ENCODE measurements at places on chromosomes 3 and 15. TPM values are rescaled to one million over a fixed set of nuclear protein-coding genes. Genes with fewer than 3 reads are reported as not detected.

- no peaks in the 10 kb centered on the region for H3K27me3 ChIP-seq
- no peak overlapping the region for H3K4me3 ChIP-seq
- peaks cover 28% of the 10 kb centered on the region for H3K4me1 ChIP-seq
- H3K36me3 ChIP-seq, result no peaks in the 10 kb centered on the region
- H3K27ac ChIP-seq, result no peak overlapping the region
These were observed 180.4 kb downstream of the SMAD6 start for GRCh38 chr15:66882251-66883020.

- H3K4me1 ChIP-seq, result peaks cover 4% of the 10 kb centered on the region
- H3K4me3 ChIP-seq, result no peak overlapping the region
- no peak for DNase-seq
- no peaks in the 10 kb centered on the region for H3K27me3 ChIP-seq
- H3K27ac ChIP-seq, result no peak overlapping the region
These were observed 19.8 kb downstream of the MAPKBP1 start for GRCh38 chr15:41794081-41794480.

- H3K4me1 ChIP-seq, result peaks cover 50% of the 10 kb centered on the region
- peaks cover 16% of the 10 kb centered on the region for H3K27me3 ChIP-seq
- no peak for DNase-seq
These were observed 5.0 kb downstream of the WNT7A start for GRCh38 chr3:13874891-13875290.

GRCh38 chr3:75136100-75136897 lies 521.8 kb upstream of the CNTN3 start:
- H3K4me1 ChIP-seq, result no peaks in the 10 kb centered on the region
- no peaks in the 10 kb centered on the region for H3K36me3 ChIP-seq
- H3K27me3 ChIP-seq, result no peaks in the 10 kb centered on the region
- H3K4me3 ChIP-seq, result no peak overlapping the region

- H3K27me3 ChIP-seq, result peaks cover 3% of the 10 kb centered on the region
- H3K4me1 ChIP-seq, result peaks cover 34% of the 10 kb centered on the region
- DNase-seq, result no peak
- H3K36me3 ChIP-seq, result peaks cover 57% of the 10 kb centered on the region
These were observed 3.7 kb upstream of the GRM2 start for GRCh38 chr3:51703068-51703760.

- no peak overlapping the region for H3K27ac ChIP-seq
- no peak for DNase-seq
- no peak overlapping the region for H3K4me3 ChIP-seq
- no peaks in the 10 kb centered on the region for H3K27me3 ChIP-seq
These were observed 153.8 kb upstream of the CTNNB1 start for GRCh38 chr3:41045491-41045890.

DNA sequence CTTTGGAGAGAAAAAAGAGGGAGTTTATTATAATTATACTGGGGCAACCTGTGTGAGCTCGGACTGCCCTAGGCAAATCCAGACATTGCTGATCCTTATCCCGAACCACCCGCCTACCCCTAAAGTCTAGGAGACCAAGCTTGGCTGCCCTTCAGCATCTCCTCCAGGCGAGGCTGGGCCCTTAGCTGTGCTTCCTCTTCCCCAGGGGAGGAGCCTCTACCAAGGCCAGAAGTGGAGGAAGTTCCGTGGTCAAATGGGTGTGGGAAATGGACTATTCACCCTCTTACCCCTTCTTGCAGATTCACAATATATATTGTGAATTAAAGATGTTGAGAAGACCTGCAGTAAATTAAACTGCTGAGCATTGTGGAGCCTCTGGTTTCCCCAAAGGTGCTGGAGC lies 158.3 kb upstream of the HES1 start:
- H3K36me3 ChIP-seq, result no peaks in the 10 kb centered on the region
- no peak overlapping the region for H3K27ac ChIP-seq
- H3K4me3 ChIP-seq, result no peak overlapping the region
- H3K27me3 ChIP-seq, result peaks cover 10% of the 10 kb centered on the region
- peaks cover 28% of the 10 kb centered on the region for H3K4me1 ChIP-seq

GRCh38 chr15:83837945-83838571 lies 184.1 kb downstream of the ADAMTSL3 start:
- no peak for DNase-seq
- no peaks in the 10 kb centered on the region for H3K36me3 ChIP-seq
- H3K27ac ChIP-seq, result no peak overlapping the region
- no peak overlapping the region for H3K4me3 ChIP-seq
- no peaks in the 10 kb centered on the region for H3K27me3 ChIP-seq

DNA sequence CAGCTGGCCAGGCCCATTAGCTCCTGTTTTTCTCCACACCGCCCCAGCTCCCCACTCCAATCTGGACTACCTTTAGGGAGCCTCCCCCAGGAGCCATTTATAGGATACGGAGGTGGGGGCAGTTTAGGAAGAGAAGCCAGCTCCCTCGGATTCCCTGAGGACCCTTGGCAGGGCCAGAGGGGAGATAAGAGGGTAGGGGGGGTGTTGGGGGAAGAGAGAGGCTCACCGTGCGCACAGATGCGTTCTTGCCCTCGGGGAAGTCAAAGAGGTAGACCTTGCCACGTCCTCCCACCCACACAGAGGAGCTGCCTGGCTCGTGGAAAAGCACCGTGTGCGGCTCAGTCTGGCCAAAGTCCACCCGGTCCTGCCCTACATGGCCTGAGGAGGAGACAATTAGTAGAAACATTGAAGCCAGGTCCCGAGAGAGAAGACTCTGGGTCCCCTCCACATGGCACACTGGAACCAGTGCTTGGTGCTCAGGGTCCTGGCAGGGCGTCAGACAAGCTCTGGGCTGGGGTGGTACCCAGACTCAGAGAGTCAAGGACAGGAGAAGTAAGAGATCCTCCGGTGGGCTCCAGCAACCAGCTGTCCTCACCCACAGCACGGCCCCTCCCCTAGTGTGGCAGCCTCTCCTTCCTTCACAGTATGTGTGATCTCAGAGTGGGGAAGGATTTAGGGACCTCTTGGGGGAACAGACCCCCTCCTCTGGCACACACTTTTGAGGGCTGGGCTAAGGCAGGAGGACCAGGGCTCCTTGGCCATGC lies 15.0 kb downstream of the SEMA7A start:
- peaks cover 90% of the 10 kb centered on the region for H3K4me1 ChIP-seq
- H3K27me3 ChIP-seq, result no peaks in the 10 kb centered on the region
- DNase-seq, result no peak
- H3K36me3 ChIP-seq, result peaks cover 57% of the 10 kb centered on the region
- H3K4me3 ChIP-seq, result no peak overlapping the region
- H3K27ac ChIP-seq, result peak overlapping the region; percentile 75

DNA sequence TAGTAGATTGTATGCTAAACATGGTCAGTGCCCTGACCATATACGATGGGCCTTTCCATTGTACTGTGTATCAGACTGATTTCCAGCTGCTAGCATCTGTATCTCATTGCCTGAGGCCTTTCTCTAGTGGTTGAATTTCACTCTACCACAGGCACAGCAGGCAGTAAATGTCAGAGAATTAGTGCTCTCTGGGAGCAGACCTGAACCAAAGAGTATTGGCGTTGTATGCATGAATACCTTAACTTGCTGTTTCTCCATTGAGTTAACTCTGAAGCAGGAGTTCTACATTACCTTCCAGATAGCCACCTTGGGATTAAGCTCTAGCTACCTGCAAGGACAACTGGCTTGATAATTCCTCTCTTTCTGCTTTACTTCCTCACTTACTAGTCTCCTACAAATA lies 439.2 kb upstream of the EPHA3 start:
- H3K27ac ChIP-seq, result no peak overlapping the region
- no peaks in the 10 kb centered on the region for H3K36me3 ChIP-seq
- H3K4me3 ChIP-seq, result no peak overlapping the region
- H3K4me1 ChIP-seq, result no peaks in the 10 kb centered on the region
- no peaks in the 10 kb centered on the region for H3K27me3 ChIP-seq
- DNase-seq, result no peak

GRCh38 chr3:47512416-47513124 lies 942 bp downstream of the ELP6 start:
- no peaks in the 10 kb centered on the region for H3K27me3 ChIP-seq
- DNase-seq, result no peak
- peaks cover 27% of the 10 kb centered on the region for H3K36me3 ChIP-seq
- H3K4me1 ChIP-seq, result peaks cover 17% of the 10 kb centered on the region
- H3K4me3 ChIP-seq, result peak overlapping the region; percentile 99

DNA sequence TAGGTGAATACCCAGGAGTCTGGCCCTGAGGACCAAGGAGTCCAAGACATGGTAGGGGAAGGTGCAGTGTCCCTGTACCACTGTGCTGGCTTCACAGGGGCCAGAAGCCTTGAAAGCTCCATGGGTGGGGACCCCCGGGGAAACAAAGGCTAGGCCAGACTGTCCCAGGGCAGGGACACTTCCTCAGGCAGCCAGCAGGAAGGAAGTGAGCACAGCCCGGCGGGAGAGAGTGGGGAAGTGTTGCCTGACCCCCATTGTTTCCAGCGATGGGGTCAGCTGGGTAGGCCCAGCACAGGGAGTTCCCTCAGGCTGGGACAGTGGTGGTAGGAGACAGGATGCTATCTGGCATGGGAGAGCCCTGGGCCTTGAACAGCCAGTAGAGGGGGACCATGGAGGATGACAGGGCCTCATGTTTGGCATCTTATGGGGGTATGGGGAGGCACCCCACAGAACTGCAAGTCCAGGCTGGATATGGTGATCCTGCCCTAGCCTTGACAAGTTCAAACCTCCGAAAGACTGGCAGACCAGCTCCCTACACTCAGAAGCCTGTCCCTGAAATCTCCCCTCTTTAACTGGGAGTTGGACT lies 1.2 kb upstream of the HYAL2 start:
- H3K4me3 ChIP-seq, result no peak overlapping the region
- DNase-seq, result no peak
- H3K4me1 ChIP-seq, result peaks cover 71% of the 10 kb centered on the region
- H3K27me3 ChIP-seq, result no peaks in the 10 kb centered on the region

DNA sequence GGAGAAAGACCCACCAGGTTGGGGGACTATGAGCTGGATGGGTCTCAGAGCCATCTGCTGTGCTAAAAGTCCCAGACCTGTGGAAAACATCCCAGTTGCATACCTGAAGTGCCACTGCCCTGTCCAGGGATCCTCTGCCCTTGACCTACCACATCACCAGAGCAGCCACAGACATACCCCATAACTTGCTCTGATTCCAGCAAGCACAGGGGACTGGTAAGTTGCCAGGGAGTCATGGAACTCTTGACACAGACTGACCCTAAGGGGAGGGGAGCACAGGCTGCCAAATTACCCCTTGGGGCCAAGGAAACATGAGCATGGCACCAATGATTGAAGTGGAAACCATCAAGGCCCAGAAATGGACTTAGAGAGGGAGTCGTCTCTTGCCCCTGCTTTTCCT lies 1335.1 kb upstream of the ALCAM start:
- no peak overlapping the region for H3K4me3 ChIP-seq
- DNase-seq, result no peak
- H3K4me1 ChIP-seq, result no peaks in the 10 kb centered on the region
- H3K36me3 ChIP-seq, result no peaks in the 10 kb centered on the region
- no peaks in the 10 kb centered on the region for H3K27me3 ChIP-seq
- no peak overlapping the region for H3K27ac ChIP-seq

- H3K27me3 ChIP-seq, result no peaks in the 10 kb centered on the region
- no peak for DNase-seq
- H3K36me3 ChIP-seq, result no peaks in the 10 kb centered on the region
- H3K4me1 ChIP-seq, result no peaks in the 10 kb centered on the region
- H3K4me3 ChIP-seq, result no peak overlapping the region
These were observed 73.0 kb downstream of the SUMF1 start for GRCh38 chr3:4394048-4394447.

GRCh38 chr3:129114455-129114854 lies 7.1 kb downstream of the RAB43 start:
- no peaks in the 10 kb centered on the region for H3K27me3 ChIP-seq
- H3K27ac ChIP-seq, result no peak overlapping the region
- no peak for DNase-seq
- peaks cover 8% of the 10 kb centered on the region for H3K4me1 ChIP-seq
- no peak overlapping the region for H3K4me3 ChIP-seq

DNA sequence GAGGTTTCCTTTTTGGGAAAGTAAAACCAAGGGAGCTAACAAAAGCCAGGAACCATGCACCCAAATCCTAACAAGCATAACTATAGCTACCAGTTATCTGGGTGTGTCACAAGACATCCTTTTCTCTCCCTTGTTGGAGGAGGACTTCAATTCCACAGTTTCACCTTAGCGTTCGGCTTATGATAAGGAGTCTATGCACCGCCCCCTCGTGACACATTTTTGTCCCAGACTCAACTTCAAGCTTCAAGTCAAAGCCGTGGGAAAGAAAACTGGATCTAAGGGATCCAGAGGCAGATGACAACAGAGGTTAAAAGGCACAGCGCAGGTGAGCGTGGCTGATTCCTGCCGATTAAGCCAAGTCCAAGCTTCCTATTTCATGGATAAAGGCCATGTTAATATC lies 13.9 kb upstream of the FXR1 start:
- H3K4me3 ChIP-seq, result no peak overlapping the region
- H3K27ac ChIP-seq, result no peak overlapping the region
- DNase-seq, result no peak

DNA sequence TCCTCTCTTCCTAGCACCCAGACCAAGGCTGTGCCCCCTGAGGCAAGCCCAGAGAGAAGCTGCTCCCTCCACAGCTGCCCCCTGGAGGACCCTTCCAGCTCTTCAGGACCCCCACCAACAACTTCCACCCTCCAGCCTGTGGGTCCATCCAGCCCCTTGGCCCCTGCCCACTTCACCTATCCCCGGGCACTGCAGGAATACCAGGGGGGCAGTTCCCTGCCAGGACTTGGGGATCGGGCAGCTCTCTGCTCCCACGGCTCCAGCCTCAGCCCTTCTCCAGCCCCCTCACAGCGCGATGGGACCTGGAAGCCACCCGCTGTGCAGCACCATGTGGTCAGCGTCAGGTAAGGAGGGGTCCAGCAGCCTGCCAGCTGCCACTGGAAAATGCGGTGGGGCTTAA lies 5.6 kb downstream of the DISP2 start:
- no peaks in the 10 kb centered on the region for H3K27me3 ChIP-seq
- no peak overlapping the region for H3K4me3 ChIP-seq
- DNase-seq, result no peak
- H3K4me1 ChIP-seq, result peaks cover 38% of the 10 kb centered on the region

- no peak overlapping the region for H3K4me3 ChIP-seq
- H3K27me3 ChIP-seq, result no peaks in the 10 kb centered on the region
- no peaks in the 10 kb centered on the region for H3K36me3 ChIP-seq
These were observed 84.3 kb downstream of the MTHFS start for GRCh38 chr15:79812541-79812940.

GRCh38 chr3:50609071-50609762 lies 2.4 kb downstream of the CISH start:
- no peak for DNase-seq
- no peak overlapping the region for H3K27ac ChIP-seq
- no peaks in the 10 kb centered on the region for H3K27me3 ChIP-seq
- peaks cover 31% of the 10 kb centered on the region for H3K36me3 ChIP-seq
- H3K4me1 ChIP-seq, result peaks cover 34% of the 10 kb centered on the region

- DNase-seq, result no peak
- no peak overlapping the region for H3K27ac ChIP-seq
- no peak overlapping the region for H3K4me3 ChIP-seq
- H3K36me3 ChIP-seq, result peaks cover 71% of the 10 kb centered on the region
- H3K4me1 ChIP-seq, result no peaks in the 10 kb centered on the region
These were observed 25.8 kb downstream of the USP4 start for GRCh38 chr3:49313896-49314688.

KBTBD13 gene
- total RNA-seq, result not detected

GOLGA8M gene
- total RNA-seq, result 1.3 TPM

RNF111 gene
- total RNA-seq, result 22.0 TPM

OR5K2 gene
- total RNA-seq, result not detected

RNU5B-1 gene
- 78.5 TPM for total RNA-seq

C3orf70 gene
- 26.4 TPM for total RNA-seq

SERPINI2 gene
- 6.3 TPM for total RNA-seq

C2CD4A gene
- 0.06 TPM for total RNA-seq

AMIGO3 gene
- not detected for total RNA-seq

PTX3 gene
- total RNA-seq, result 5.4 TPM

PAK6 gene
- total RNA-seq, result 5.0 TPM

SCAANT1 gene
- not detected for total RNA-seq

SGO1 gene
- 4.6 TPM for total RNA-seq

CCDC39 gene
- 6.2 TPM for total RNA-seq

CAMP gene
- 0.55 TPM for total RNA-seq

PLOD2 gene
- 71.7 TPM for total RNA-seq
